ENCODE measurements at places on chromosomes 13 and 19.

GRCh38 chr13:112064222-112064621 lies 2.7 kb upstream of the SOX1 start:
- DNase-seq, result no peak

GRCh38 chr13:39672378-39673132 lies 17.1 kb downstream of the COG6 start:
- DNase-seq, result no peak

DNA sequence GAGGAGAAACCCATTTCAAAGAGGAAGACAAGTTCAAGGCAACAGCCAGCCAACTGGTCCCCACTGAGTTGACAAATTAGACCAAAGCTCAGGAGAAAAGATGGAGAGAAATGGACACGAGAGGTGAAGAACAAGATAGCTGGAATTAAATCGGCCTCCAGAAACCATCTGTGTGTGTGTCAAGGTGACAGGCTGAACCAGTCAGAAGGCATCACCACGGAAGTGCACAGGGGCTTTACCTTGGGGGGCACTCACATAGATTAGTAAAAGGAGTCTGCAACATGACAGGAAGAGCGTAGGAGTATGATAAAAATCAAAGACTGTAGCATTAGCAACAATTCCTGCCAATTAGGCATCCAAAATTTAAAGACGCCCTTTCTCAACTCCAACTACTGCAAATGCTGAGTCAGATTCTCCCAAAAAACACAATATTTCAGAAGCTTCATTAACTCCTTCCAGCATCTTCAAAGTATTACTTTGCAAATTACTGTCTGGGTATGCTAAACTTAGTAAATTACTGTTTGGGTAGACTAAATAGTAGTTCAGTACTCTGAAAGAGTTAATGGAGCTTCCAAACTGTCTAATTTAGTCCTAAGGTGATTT lies 66.2 kb downstream of the FOXO1 start:
- no peak for DNase-seq

DNA sequence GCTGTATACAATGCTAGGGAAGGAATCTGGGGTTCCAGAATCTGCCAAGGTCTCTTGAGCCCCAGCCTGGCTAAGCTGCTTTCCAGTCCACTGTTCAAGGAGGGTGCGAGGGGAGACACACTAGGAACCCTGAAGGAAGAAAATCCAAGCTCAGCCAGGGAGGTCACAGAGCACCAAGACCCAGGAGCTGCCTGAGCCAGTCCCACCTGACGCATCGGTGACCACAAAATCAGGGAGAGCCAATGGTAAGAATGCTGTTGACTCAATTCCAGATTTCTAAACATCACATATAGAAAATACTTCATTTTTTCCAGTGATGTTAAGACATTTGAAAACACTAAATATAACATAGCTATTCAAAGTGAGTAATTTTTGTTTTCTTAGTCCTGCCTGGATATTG lies 50.1 kb downstream of the CEP89 start:
- DNase-seq, result no peak

- peak; percentile 93 for DNase-seq
These were observed 6.0 kb downstream of the EHD2 start for GRCh38 chr19:47719047-47719859.

GRCh38 chr13:111269508-111269907 lies 50.9 kb upstream of the TEX29 start:
- no peak for DNase-seq

DNA sequence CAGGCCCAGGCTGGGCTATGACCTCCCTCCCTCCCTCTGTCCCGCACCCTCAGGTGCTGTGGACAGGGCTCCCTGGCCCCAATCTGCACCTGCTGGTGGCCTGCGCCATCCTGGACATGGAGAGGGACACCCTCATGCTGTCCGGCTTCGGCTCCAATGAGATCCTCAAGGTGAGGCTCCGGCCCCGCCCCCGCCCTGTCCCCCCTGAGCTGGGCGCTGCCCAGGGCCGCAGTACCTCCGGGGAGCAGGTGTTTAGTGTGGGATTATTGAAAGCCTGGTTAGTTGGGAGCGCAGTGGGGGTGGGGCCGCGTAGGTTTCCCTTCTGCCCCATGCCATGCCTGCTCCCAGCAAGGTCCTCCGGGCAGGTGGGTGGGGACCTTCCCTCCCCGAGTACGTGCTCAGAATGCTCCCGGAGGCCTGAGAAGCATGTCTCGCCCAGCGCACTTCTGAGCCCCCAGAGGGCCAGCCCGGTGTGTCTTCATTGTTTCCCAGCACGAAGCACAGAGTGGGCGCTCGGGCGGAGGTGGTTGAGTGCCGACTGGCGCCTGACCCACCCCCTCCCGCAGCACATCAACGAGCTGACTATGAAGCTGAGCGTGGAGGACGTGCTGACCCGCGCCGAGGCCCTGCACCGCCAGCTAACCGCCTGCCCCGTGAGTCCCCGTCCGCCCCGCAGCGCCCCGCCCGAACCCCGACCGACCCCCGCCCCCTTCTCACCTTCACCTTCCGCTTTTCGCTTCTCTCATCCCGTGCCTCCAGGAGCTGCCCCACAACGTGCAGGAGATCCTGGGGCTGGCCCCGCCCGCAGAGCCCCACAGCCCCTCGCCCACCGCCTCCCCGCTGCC lies 8.8 kb downstream of the IL4I1 start:
- DNase-seq, result no peak

DNA sequence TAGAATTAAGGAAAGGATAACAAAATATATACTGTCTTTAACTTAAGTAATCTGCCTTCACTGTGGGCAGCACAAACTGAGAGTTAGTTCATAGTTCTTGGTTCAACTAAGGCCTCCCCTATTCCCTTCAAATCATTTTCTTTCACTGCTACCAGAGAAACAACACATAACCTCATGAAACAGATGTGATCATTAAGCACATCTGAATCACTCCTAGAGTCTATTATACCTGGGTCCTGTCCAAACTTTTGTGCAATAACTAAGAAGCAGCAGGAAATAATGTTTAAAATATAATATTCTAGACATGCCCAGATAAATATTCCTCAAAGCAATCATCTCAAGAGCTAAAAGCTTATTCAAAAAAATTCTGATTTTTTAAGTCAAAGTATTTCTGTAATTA lies 62.9 kb downstream of the ZC3H13 start:
- DNase-seq, result peak; percentile 46

DNA sequence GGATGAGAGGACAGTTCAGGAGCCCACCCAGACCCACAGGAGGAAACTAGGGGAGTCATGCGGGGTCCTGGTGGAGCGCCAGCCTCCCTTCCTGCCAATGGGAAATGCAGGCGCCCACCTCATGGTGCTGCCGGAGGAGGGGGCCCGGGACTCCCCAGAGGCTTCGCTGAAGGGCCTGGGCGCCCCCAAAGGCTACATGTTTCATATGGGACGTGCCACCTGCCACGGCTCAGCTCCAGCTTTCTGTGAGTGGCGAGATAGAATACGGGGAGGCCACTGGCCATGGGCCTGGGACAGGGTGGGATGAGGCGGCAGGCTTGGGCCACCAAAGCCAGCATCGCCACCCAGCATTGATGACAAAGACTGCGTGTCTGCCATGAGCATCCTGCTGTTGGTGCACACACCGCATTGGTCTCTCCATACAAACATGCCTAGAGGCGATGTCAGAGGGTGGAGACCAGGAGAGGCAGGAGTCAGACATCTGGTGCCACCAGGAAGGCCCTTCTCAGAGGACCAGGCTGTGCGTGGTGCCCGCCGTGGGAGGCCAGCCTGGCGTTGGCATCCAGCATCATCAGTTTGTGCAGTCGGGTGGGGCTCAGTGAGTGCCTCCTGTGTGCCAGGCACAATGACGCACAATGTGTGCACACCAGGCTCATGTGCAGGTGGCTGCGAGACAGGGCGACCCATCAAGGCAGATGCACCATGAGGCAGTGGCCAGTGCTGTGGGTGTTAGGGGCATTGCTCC lies 1.2 kb upstream of the F10 start:
- DNase-seq, result no peak

DNA sequence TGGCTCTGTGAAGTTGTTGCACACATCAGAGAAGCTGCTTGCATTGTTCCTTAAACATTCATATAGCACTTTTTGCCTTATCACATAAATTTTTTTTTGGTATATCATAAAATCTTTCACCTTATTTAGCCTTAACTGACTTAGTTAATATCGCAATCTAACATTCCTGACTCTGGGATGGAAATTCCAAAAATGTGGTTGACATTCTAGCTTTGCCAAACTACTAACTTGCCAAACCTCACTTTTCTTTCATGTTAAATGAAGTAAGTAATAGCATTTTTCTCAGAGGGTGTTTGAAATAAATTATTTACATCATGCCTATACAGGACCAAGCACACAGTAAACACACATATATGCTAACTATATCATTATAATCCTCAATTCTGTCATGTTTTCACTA lies 736.9 kb upstream of the PCDH9 start:
- DNase-seq, result no peak

DNA sequence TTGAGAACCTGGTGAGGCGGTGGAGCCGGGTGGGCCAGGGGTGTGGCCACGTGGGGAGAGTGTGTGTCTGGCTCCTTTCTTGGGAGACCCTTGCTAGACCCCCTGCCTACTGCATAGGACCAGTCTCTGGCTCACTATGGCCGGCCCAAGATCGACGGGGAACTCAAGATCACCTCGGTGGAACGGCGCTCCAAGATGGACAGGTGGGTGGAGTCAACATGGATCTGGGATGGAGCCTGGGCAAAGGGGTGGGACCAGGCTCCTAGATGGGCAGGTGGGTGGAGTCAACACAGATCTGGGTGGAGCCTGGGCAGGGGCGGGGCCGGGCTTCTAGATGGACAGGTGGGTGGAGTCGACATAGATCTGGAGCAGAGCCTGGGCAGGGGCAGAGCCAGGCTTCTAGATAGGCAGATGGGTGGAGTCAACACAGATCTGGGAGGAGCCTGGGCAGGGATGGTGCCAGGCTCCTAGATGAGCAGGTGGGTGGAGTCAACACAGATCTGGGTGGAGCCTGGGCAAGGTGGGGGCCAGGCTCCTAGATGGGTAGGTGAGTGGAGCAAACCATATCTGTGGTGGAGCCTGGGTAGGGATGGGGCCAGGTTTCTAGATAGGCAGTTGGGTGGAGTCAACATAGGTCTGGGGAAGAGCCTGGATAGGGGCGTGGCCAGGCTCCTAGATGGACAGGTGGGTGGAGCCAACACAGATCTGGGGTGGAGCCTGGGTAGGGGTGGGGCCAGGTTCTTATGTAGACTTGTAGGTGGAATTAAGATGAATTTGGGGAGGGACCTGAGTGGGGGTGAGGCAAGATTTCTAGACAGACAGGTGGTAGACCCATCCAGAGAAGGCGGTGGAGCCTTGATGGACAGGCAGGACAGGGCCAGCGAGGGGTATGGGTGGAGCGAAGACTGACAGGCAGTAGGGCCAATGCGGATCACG lies 56.5 kb downstream of the VAV1 start:
- DNase-seq, result no peak

DNA sequence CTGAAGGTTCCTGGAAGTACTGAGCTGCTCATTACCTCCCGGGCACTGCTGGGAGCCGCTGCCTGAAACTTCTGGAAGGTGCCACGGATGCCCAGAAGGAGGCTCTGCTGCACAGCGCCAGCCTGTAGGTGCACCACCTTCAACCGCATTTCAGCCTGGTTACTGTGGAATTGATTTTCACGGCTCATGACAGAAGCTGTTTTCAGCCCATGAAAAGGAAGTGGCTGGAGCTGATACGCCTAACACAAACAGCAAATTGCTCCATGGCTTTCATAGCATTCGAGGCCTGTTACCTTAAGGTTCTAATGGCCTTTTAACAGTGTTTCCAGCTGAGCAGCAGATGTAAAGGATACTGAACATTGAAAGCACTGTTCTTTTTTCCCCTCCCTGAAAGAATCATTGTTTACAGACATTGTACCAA lies 22.0 kb downstream of the GPC6 start:
- no peak for DNase-seq

DNA sequence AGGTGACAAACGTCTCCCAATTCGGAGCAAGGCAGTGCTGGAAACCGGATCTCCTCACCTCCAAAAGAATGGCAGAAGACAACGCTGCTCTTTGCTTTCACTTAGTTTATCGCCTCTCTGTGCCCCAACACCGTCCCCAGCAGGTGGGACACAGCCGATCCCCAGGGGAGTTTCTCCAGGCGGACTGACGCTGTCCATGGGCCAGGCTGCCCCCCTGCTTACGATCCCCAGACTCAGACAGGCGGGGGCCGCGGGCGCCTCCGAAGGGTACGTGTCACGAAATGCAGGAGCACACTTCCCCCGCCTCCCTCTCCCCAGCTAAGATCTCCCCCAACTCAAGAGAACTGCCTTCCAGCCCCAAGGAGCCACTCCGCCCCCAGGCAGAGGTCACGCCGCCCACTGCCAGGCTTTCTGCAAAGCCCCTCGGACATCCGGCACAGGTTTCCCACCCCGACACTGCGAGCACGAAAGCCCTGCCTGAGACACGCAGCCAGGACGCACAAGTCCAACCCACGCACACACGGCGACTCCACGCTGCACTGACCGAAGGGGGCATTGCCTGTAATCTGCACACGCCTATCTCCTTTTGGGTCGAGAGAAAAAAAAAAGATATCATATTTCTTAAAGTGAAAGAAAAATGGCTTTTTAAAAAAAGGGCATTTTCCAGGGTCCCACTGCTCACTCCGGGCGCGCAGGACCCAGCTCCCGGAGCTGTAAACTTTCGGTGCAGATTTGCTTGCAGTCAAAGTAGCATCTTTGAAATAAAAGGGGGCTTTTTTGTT lies 2.0 kb downstream of the SPRY2 start:
- DNase-seq, result peak; percentile 62

DNA sequence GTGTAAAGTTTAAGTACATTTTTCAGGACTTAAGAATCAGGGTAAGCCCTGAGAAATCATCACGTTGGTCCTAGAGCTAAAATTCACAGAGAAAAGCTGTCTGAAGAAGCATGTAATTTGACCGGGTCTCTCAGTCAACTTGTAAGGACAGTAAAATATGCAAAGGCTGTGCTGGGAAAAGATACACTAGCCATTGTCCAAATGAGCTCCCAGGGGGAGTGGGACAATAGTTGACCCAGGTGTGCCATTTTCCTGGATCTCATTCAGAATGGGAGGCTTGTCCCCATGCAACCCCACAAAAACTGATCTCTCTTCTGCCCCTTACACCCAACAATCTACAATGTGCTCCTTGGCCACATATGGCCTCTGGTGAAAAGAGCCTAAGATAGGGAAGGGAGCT lies 437.9 kb downstream of the KLF12 start:
- no peak for DNase-seq

GRCh38 chr13:107713314-107713713 lies 502.0 kb downstream of the LIG4 start:
- DNase-seq, result no peak

GRCh38 chr19:23527797-23528196 lies 132.5 kb upstream of the ZNF91 start:
- DNase-seq, result no peak

GRCh38 chr13:75897386-75897785 lies 261.3 kb downstream of the LMO7 start:
- DNase-seq, result no peak

DNA sequence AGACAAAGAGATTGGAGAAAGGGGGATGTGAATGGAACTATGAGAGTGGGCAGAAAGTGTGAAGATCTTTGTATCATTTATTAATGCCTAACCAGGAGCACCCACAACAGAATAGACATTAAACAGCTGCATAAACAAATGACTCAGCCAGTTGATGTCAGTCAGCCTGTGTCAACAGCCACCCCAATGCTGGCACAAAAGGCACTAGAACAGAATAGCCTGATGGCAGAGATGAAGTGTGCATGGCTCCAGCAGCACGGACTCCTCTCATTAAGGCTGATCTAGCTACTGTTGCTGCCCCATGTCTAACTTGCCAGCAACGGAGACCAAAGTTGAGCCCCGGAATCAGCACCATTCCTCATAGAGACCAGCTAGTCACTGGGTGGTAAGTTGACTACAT lies 7.8 kb downstream of the CPB2 start:
- no peak for DNase-seq

Data from AG08395 (cell line).